ENCODE measurements at places on chromosomes 12 and 14.

DNA sequence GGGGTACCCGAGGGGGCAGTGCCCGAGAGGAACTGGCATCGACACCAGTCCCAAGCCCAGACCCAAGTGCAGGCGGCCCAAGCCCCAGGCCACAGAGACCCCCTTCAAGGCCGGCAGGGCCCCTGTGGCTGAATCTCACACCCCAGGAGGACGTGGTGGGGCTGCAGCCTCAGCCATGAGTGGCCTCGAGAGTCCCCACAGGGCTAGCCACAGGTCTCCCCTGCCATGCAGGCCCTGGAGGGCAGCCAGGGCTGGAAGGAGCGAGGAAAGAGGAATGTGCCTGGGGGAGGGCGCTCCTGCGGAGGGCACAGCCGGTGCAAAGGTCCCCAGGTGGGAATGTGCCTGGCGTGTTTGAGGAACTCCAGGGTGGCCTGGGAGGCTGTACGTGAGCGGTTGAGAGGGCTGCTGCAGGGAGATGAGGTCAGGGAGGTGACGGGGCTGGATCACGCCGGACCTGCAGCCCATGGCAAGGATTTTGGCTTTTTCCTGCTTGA is 86.1 kb downstream of the NCOR2 start:
- no peak for DNase-seq

DNA sequence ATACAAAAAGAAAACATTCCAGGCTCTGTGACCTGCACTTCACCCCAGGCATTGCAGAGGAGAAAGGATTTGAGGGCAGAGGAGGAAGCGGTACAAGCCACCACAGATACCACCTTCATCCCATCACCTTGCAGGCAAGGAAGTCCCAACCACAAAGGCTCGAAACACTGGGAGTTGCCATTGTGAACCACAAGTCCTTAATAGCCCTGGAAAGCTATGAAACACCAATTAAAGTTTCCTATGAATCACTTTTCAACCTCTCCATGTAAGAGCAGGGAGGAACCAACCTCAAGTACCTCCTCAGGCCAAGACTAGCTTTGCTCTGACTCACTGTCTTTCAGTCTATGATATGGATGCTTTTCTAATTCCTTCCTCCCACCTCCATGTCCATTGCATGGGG is 27.0 kb downstream of the MAP3K9 start:
- no peak for DNase-seq

DNA sequence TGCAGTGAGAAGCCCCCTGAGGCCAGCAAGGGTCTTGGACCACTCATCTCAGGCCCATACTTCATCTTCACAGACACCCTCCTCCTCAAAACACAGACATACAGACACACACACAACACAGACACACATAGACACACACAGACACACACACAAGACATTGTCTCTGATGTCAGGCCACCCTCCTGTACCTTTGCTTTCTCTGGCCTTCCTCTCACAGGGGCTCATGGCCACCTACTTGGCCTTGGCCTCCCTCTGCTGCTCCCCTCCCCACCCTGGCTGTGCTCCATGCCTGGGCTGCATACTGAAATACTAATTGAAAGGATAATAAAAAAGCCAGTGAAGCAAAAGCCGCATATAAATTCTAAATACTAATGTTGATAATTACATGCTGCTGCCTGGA is 1.6 kb upstream of the SYNDIG1L start:
- no peak for DNase-seq

DNA sequence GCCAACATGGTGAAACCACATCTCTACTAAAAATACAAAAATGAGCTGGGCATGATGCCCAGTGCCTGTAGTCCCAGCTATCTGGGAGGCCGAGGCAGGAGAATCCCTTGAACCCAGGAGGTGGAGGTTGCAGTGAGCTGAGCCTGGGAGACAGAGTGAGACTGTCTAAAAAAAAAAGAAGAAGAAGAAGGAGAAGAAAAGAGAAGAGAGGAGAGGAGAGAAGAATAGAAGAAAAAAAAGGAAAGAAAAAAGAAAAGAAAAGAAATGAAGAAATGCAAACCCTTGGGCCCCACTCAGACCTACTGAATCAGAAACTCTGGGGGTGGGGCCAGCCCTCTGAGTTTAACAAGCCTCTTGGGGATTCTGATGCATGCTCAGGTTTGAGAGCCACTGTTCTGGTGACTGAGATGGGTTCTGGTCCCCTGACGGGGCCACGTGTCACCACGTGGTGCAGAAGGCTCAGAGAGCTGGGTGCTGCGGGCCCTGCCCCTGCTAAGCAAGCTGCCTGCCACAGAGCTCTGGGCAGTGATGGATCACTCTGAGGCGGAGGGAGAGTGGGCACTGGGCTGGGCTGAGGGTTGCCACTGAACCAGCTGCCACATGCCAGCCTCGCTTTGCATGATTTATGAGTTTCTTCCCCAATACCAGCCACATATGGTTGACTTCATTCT is 37.5 kb downstream of the ERH start:
- DNase-seq = no peak

- no peak for DNase-seq
These were observed 17.9 kb upstream of the PTGR2 start for GRCh38 chr14:73833530-73834260.

DNA sequence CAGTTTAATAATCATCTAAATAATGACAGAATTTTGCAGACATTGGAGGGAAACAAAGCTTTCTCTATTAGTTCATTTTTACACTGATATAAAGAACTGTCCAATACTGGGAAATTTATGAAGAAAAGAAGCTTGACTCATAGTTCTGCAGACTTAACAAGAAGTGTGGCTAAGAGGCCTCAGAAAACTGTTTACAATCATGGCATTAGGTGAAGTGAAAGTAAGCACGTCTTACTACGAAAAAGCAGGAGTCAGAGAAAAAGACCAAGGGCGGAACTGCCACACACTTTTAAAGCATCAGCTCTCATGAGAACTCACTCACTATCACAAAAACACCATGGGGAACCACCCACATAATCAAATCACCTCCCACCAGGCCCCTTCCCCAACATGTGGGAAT is 804.4 kb downstream of the FLRT2 start:
- DNase-seq = no peak

GRCh38 chr12:60752589-60752988 is 1156.8 kb downstream of the SLC16A7 start:
- no peak for DNase-seq

Data from stimulated activated CD8-positive, alpha-beta memory T cell treated with anti-CD3 and anti-CD28 coated beads, Interleukin-4, amount 100 ng/mL, for 1 hour (primary cell).